Fibroblast of skin of abdomen (primary cell): ENCODE measurements at places on chromosomes 6 and 20.

GRCh38 chr6:144675231-144675861 is 390.2 kb downstream of the UTRN start:
- DNase-seq, result peak; percentile 71

DNA sequence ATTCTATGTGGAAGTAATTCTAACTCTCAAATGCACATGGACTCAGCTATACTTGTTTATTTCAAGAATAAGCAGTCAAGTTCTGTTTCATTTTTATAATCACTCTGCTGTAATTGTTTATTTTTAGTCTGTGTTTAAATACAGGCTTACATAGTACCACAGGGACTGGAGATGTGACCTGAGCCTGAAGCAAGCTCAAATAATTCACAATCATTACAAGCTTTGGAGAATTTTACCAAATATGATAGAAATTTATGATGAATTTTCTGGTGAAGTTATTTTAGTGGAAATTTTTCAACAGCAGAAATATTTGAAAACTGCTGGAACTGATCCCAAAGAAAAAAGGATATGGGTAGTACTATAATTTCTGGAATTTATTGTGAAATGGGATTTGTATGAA is 41.6 kb upstream of the DSE start:
- peak; percentile 52 for DNase-seq

DNA sequence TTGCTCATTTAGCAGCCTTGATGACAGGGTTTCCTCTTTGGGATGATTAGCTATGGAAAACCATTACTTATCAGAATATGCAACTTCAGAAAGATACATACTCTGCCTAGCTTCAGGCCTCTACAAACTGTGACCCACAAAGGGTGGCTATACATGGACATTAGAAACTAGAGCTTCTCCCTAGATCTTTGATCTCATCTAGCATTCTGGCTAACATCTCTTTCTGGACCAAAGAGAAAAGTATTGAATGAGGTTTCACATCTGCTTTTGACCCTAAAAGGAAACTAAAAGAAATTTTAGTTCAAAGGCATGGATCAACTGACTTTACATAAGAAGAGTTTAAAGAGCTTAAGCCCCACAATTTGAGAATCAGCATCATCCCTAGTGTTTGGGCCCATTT is 12.4 kb upstream of the HMGN3 start:
- DNase-seq, result no peak

DNA sequence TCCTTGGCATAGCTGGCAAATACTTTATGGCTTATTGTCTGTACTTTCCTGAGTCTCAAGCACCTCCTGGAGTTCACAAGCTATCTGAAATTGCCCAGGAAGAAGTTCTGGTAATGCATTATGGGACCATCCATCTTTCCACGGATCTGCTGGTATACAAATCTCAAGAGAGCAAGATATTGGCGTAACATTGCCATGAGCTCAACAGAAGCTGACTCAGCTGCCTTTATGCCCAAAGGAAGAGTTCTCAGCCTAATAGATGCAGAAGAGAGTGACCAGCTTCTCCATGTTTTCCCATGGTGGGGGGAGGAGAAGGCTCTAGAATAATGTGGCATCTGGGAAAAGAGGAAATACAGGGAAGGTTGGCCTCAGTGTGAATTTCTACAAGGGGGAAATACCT is 78.7 kb downstream of the UST start:
- DNase-seq, result no peak

GRCh38 chr6:144265061-144265357 is 20.1 kb upstream of the UTRN start:
- no peak for DNase-seq

DNA sequence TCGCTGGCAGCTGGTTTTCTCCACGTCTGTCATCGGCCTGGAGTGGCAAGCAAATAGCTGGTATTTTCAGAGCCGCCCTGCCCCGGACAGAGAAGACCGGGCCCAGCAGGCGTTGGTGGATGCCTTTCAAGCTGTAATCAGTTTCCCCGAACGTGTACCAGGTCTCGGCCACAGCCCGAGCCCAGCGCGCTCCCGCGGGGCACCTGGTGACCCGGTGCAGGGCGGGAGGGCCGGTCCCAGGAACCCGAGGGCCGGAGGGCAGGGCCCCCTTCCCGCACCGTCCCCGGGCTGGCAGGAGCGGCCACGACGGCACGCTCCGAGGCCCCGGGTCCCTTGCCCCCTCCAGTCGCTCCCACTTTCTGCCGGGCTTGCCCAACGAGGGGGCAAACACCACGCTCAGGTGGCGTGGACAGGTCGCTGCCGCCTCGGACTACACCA is 348 bp upstream of the PYGB start:
- no peak for DNase-seq
